ENCODE measurements at places on chromosomes 7 and 10. TPM values are rescaled to one million over a fixed set of nuclear protein-coding genes. Genes with fewer than 3 reads are reported as not detected.

ACHE gene
- 5.1 TPM for total RNA-seq

STEAP4 gene
- total RNA-seq, result not detected

DNA sequence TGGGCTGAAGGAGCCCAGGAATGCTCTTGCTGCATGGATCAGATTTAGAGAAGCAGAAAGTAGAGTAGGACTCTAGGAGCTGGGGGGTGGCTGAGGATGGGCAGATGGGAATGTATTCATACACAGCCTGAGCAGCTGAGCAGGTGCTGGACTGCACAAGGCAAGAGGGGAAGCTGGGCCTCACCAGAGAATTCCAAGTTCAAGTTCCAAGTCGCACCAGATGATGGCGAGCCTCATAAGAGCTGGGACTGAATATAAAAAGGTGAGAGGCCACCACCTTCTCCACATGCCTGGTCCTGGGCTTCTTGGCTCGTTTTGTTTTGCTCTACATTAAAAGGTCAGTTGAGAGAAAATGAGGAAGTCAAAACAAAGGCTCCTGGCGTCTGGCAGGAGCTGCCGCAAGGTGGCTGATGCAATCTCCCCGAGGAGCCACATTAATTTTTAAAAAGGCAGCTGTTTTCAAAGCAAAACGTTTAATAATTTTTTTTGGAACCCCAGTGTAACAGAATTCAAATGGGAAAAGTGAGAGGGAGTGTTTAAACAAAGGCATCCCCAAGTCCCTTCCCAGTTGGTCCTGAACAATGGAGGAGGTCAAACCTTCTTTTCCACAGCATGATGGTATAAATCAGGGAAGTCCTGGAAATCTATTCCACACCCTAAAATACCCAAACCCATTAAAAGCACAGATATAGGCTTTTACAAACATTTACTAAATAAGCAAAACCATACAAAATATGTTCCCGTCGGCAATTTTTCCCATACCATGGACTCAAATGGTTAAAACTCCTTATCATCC is 9.5 kb downstream of the CYREN start:
- H3K36me3 ChIP-seq, result peaks cover 53% of the 10 kb centered on the region
- H3K27me3 ChIP-seq, result no peaks in the 10 kb centered on the region

DNA sequence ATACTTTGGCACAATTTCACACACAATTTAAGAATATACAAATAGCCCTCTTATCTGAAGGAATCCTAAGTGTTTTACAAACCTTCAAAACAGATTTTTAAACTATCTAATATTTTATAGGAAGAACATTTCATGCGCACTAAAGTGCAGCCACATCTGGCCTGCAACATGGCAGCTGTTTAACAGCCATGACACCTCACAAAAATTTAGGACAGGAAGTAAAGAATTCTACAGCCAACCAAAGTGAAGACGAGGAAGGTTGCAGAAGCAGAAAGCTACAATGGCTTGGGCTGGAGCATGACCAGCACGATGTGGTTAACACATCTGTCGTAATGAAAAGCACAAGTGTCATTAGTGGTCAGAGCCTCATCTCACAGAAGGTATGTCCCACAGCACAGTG is 238.1 kb downstream of the HPSE2 start:
- no peaks in the 10 kb centered on the region for H3K27me3 ChIP-seq
- H3K36me3 ChIP-seq, result no peaks in the 10 kb centered on the region
- no peak overlapping the region for H3K27ac ChIP-seq
- H3K4me3 ChIP-seq, result no peak overlapping the region

GRCh38 chr7:131879424-131879823 is 323.0 kb upstream of the PODXL start:
- H3K4me3 ChIP-seq, result no peak overlapping the region
- peaks cover 10% of the 10 kb centered on the region for H3K27me3 ChIP-seq
- DNase-seq, result no peak
- H3K36me3 ChIP-seq, result no peaks in the 10 kb centered on the region

GRCh38 chr7:44541-44896 is 147.9 kb upstream of the FAM20C start:
- no peak for DNase-seq
- peaks cover 2% of the 10 kb centered on the region for H3K4me1 ChIP-seq
- H3K27ac ChIP-seq, result no peak overlapping the region
- H3K27me3 ChIP-seq, result peaks cover 32% of the 10 kb centered on the region
- H3K36me3 ChIP-seq, result no peaks in the 10 kb centered on the region

- no peak overlapping the region for H3K27ac ChIP-seq
- H3K36me3 ChIP-seq, result no peaks in the 10 kb centered on the region
- H3K4me1 ChIP-seq, result peaks cover 50% of the 10 kb centered on the region
- peaks cover 61% of the 10 kb centered on the region for H3K27me3 ChIP-seq
- DNase-seq, result no peak
- H3K4me3 ChIP-seq, result no peak overlapping the region
Measured at GRCh38 chr7:155222061-155222460, 75.6 kb upstream of the INSIG1 start.

GRCh38 chr10:86556532-86556931 is 34.9 kb upstream of the WAPL start:
- H3K36me3 ChIP-seq, result no peaks in the 10 kb centered on the region
- H3K27ac ChIP-seq, result no peak overlapping the region
- no peaks in the 10 kb centered on the region for H3K27me3 ChIP-seq
- H3K4me3 ChIP-seq, result no peak overlapping the region
- DNase-seq, result no peak

- peak; percentile 70 for DNase-seq
- peaks cover 3% of the 10 kb centered on the region for H3K36me3 ChIP-seq
- H3K27ac ChIP-seq, result no peak overlapping the region
- H3K4me3 ChIP-seq, result peak overlapping the region; percentile 69
- peaks cover 51% of the 10 kb centered on the region for H3K4me1 ChIP-seq
- H3K27me3 ChIP-seq, result no peaks in the 10 kb centered on the region
Measured at GRCh38 chr7:47470567-47471357, 111.1 kb downstream of the TNS3 start.

DNA sequence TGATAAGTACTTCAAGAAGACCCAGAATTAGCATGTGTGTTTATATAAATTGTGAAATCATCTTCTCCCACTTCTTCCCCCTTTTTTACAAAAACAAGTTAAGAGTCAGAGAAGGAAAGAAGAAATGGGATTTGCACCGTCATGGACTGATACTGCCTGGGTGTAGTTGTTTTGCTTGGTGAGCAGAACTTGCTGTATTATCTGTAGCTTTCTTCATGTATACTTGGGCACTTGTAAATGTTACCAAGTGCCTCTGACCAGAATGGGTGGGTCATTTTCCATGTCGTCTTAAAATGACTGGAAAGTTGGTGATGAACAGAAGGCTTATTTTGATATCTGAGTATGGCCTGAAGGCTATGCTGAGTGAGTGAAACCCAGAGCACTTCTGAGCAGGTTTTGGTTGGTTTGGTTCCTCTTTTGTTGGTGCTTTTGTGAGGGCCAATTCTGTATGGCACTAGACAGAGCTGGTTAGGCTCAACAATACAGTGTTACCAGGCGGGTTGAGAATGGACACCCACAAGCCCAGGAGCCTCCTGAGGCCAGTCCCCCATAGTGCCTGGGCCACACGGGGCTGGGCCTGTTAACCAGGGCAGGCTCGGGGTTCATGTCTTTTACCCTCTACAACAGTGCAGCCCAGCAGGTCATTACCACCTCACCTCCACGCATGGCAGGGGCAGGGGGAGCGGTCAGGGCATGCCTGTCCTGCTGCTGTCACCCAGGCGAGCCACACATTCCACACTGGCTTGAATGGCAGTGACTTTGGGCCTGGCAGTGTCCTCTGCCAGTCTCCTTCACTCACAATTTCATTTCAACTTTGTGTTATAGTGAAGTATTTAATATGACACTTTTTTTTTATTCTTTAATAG is 115.1 kb downstream of the CCNY start:
- H3K4me3 ChIP-seq, result no peak overlapping the region
- H3K4me1 ChIP-seq, result peaks cover 33% of the 10 kb centered on the region
- no peaks in the 10 kb centered on the region for H3K27me3 ChIP-seq
- H3K27ac ChIP-seq, result no peak overlapping the region

DNA sequence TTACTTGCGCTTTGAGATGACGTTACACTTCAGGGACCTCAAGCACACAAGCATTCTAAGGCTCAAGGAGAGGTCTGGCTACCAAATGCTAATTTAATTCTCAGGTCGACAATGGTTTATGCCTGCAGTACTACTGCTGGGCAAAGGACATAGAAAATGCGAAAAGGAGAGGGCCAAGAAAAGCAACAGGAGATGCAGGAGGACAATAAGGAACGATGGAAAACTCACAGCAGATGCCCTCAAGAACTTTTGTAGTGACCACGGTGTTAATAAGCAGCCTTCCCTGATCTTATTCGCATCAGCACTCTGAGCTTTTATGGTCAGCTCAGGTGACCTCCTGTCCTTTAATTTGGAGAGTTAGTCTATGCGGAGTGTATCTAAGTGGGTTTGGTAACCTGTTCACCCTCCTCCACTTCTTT is 146.3 kb downstream of the GPR85 start:
- H3K27ac ChIP-seq, result peak overlapping the region; percentile 98
- peaks cover 3% of the 10 kb centered on the region for H3K27me3 ChIP-seq
- no peaks in the 10 kb centered on the region for H3K36me3 ChIP-seq
- peaks cover 22% of the 10 kb centered on the region for H3K4me1 ChIP-seq
- H3K4me3 ChIP-seq, result peak overlapping the region; percentile 85

All from progenitor cell of endocrine pancreas (in vitro differentiated cells).